Spinal cord (tissue), 10 donors: ENCODE measurements at places on chromosomes 6 and 20. TPM values are rescaled to one million over a fixed set of nuclear protein-coding genes. Genes with fewer than 3 reads are reported as not detected.

GRCh38 chr6:72219536-72219935, 333.2 kb downstream of the RIMS1 start:
- DNase-seq, result no peak

Gene GPLD1
- total RNA-seq, result 7.7 TPM

DNA sequence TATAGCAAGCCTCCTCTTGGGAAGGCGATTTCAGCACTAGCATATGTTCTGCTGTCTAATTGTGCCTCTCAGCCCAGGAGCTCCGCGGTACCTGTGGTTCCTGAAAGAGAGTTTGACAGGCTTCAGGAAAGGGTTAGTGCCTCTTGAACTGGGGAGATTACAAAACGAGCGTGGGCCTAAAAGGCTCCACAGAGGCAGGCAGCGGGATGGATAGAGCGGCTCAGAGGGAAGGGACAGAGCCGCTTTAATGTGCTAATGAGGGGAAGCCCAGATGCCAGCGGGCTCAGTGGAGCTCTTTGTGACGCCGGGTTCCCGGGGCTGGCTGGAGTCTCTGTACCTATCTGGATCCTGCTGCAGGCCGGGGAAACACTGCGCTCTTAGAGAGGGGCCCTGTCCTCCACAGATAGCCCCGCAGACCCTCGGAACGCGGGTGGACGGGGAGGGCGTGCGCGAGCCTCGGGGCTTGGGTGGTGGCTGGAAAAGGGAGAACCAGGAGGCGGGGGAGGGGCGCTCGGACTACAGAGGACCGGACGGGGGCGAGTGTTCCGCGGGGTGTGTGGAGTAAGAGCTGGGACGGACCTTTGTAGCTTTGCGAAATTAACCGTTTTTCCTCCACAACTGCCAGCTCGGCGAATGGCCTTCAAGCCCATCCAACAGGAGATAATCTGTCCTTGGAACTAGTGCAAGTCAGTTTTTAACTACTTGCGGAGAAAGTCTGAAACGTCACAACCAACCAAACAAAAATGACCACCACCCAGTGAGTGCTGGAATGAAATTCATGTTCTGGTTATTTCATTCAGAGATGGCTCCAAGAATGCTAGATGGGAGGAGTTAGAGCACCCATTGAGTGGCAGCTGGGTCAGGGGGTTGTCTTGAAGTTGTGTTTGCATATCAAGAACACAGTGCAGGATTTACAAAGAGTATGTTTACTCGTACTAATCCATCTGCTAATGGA, 13.0 kb downstream of the SLC35F1 start:
- DNase-seq, result no peak

GRCh38 chr6:56244089-56244488, 3.3 kb downstream of the COL21A1 start:
- DNase-seq, result no peak

GRCh38 chr6:45625191-45625664, 247.5 kb upstream of the SUPT3H start:
- no peak for DNase-seq
